ENCODE measurements at places on chromosomes 4 and X.

DNA sequence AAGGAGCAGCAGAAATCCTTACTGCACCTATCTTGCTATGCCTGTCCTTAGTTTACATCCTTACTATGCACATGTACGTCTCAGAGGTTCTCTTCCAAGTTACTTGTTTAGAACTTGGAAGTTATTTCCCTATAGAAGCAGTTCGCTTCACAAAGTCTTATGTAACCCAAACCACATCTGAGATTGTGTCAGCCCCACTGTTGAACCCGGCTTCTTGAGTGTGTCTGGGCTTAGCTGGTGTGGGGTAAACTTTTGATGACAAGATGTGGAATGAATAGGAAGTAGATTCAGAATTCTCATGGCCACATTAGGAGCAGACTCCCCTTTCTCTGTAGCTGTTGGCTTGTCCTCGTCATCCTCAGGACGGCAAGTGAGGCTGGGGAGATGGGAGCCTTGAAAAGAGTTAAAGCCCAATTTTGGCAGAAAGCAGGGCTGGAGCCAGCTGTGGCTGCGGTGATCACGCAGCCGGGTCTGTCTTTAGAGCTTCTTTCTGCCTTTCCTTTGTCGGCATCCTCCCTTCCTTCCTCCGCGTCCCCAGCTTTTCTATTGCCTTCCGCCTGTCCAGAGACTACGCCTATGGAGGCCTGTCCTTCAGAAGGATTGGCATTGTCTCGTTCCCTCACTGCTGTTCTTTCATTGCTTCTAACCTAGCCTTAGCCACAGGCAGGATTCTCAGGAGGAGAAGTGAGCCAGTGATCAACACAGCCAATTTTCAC lies 23.0 kb upstream of the LIMCH1 start:
- no peak for DNase-seq

GRCh38 chrX:136262243-136262642 lies 11.0 kb upstream of the MAP7D3 start:
- DNase-seq = no peak

GRCh38 chr4:56082829-56083228 lies 134.1 kb downstream of the CEP135 start:
- DNase-seq = no peak

GRCh38 chr4:147535124-147535523 lies 54.2 kb downstream of the EDNRA start:
- no peak for DNase-seq

DNA sequence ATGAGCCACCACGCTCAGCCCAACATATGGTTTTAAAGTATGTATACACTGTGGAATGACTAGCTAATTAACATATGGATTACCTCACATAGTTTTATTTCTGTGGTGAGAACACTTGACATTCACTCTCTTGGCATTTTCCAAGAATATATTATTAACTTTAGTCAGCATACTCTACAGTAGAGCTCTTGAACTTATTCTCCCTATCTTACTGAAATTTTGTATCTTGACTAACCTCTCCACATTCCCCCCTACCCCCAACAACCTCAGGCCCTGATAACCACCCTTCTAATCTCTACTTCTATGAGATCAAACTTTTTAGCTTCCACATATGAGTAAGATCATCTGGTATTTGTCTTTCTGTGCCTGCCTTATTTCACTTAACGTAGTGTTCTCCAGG lies 38.6 kb upstream of the AGA start:
- DNase-seq = no peak

- no peak for DNase-seq
Measured at GRCh38 chr4:14837860-14838259, 164.4 kb upstream of the CPEB2 start.

- DNase-seq = no peak
Measured at GRCh38 chr4:138898282-138898681, 117.3 kb upstream of the NOCT start.

GRCh38 chr4:40300371-40301162 lies 34.6 kb upstream of the CHRNA9 start:
- DNase-seq = no peak

DNA sequence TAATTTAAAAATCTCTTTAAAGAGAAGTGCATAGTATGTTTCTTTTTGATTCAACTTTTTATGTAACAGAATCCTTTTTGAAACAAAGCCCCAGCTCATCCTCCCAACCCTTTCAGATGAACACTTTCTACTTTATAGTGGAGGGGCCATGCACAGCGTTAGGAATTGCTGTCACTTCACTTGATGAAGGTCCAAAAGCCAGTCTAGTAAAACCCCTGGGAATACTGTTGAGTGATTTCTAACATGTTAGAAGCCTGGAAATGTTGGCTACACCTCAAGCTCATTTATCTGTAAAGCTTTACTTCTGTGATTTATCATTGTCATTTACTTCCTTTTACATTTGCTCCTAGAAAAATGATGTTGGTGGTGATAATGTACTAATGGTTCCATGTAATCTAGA lies 1608.9 kb upstream of the TENM3 start:
- no peak for DNase-seq

- no peak for DNase-seq
Measured at GRCh38 chr4:184728858-184729257, 5.0 kb downstream of the CENPU start.

DNA sequence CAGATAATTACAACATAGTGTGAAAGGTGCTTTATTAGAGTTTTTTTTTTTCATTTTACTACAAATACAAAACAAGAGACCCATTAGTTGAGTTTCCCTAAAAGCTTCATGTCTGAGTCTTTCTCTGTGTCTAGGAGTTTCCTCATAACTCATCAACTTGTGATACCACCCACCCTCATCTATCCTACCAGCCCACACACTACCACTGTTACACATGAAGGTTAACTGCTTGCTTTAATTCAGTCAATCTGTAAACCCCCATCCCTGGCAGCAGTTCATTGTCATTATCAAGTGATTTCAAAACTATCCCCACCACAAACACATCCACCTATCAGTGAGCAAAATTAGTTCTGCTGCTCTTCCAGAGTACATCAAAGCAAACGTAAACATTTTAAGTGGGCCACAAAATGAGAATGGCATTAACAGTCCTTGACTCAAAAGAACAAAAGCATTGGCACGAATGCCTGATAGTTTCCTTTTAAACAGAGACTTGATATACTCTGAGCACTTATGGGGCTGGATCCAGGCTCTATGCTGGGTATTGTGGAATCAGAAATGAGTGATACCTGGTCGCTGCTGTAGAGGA lies 331.6 kb upstream of the FAM241A start:
- no peak for DNase-seq

DNA sequence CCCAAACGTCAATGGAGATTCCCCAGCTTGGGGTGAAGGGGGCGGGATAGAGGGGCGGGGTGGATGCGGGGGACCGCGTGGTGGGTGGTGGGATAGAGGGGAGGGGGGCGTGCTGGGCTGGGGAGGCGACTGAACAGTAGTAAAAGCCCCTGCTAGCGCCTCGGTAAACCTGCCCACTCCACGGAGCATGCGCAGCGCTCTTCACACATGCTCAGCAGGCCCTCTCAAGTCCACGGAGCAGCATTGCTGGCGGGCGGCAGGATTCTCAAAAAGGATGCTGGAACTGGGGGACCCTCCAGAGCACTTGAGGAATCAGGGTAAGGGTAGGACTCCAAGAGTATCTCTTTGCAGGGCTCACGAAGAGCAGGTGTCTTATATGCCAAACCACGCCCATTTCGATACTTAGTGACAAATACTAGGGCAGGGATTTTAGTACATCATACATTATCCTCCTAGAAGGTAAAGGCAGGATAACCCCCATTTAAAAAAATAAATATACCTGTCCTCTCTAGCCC lies 378 bp upstream of the RPS6KA6 start:
- no peak for DNase-seq

DNA sequence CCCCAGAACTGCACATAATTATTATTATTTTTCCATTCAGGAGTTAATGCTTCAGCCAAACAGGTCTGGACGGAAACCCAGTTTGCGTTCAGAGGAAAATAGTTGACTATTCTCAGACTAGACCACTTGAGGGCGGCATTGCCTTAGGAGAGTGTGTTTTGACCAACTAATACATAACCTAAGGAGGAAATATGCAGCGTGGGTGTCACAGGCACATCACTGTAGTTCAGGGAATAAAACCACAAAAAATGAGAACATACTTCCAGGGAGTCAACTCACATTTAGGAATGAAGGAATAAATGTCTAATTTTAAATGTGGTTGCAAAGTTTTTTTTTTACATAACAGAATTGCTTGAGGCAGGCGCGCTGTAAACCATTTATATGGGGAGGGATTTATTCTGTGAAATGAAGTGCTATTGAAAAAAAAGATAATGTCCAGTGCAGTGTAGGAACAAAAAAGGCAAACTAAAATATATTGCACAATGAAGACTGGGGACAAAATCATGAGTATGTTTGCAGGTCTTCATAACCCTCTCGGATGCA lies 93.3 kb downstream of the SYNPO2 start:
- DNase-seq = peak; percentile 28

DNA sequence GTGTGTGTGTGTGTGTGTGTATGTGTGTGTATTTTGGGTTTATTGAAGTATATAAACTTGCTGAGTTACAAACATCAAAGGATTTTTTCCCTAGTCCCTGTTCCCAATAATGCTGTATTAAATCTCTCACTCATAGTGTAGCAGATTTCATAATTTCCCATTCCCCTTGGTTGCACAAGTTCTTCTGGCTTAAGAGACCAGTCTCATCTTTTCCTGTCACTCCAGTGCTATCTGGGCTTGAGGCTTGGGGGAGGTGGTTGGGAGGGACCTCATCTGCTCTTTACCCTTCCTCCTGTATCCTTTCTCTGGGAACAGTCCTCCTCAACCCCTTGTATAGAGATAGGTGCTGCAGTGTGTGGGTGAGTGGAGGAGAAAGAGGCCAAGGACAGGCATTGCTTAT lies 285.4 kb upstream of the BOD1L1 start:
- DNase-seq = no peak

DNA sequence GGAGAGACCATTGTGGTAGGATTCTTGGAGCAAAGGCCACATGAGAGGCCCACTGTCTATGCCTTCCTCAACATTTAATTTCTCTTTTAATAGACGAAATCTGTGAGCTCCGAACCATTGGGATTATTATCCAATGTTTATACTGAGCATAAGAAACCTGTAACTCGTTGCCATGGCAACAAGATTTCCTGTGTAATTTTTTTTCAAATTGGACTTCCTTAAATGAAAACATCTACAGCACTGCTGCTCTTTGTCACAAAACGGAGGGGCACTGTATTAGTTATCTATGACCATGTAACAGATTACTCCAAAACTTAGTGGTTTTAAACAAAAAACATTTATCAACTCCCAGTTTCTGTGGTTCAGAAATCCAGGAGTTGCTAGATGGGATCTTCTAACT lies 38.7 kb downstream of the PPP1R2C start:
- no peak for DNase-seq

GRCh38 chr4:212438-213188 lies 88.3 kb downstream of the ZNF718 start:
- no peak for DNase-seq

DNA sequence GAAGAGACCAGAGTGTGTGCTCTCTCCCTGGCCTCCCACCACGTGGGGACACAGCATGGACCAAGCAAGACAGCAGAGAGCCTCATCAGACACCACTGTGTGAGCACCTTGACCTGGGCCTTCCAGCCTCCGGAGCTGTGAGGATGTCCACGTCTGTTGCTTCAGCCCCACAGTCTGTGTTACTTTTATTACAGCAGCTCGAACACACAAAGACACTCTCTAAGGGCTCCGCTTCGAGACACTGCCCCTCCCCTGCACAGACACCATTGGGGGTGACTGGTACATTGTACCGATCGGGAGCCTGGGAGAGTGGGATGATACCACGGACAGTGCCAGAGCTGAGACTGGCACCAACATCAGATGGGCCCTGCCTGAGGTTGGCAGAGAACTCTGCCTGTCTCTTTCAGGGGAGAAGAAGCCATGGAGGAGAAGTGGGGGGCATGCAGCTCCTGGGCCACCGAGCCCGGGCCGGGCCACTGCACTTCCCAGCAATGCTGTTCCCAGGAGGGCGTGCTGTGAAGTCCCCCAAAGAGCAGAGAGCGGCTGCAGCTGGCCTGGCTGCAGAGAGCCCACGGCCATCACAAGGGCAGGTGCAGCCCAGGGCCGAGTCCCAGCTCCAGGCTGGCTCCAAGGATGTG lies 48.1 kb upstream of the HMX1 start:
- DNase-seq = no peak

DNA sequence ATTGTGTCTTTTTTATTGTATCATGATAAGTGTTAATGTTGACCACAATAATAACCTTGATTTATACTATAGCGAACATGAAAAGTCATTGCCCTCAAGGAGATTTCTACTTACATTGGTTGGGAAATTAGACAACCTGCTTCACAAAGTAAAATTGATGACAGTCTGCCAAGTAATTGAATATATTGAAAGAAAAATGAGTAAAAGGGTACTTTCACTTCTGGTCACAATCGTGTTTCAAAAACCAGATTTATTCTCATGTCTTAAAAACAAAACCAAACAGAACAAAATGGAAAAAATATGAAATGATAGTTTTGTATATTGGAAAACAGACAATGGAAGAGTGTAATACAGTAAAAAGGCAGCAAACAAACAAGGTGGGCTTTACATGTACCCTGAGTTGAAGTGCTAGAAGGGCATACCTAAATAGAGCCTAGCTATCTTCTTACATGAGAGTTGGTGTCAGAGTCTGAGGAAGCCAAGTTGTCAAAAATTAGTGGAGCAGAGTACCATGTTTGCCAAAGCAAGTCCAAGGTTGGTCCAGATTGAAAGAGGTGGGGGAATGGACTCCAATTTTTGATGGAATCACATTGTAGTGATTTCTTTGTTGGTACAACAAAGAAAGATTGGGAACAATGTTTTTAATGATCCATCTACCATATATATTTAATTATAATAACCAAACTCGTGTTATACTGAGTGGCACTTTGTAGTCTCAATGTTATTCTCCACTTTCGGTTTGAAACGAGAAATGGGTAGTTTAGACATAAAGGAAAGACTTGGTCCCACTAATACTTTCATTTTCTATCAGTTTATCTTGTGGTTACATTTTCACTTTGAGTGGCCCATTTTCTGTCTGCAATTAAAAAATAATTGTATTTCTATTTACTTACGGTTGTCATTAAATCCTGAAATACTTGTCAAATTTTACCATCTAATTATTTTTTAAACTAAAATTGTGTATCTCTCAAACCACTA lies 775.6 kb downstream of the STIM2 start:
- DNase-seq = no peak

- DNase-seq = no peak
Measured at GRCh38 chr4:87375719-87376291, 15.2 kb downstream of the HSD17B11 start.

DNA sequence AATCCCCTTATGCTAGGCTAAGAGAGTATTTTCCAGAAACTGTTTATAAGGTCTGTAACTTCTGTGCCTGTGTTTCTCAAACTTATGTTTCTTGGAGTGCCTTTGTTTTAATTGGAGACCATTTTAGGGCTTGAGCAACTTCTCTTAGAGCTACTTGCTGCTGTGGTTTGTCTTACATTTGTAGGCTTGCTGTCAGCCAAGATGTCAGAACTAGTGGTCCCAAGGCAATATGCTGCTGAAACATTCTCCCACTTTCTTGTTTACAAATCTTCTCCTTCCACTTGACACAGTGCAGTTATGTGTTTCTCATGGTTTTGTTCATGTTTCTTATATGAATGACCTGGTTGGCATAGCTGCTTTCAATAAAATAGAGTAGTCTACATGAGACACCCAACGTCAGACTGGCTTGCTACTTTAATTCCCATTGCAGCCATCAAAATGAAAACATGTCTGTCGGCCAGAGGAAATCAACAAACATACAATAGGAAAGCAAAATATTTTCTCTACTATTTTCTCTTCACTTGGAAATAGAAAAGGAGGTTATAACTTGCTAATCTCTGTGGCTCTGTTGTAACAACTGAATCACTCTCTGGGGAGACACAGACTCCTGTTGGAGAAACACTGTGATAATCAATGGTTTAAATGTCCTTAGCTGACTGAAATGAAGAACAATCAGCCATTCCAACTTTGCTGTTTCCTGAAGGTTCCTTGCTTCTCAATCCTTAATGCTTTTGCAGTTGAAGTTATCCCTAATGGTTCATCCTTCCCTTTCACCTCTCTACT lies 426.4 kb downstream of the PDGFC start:
- no peak for DNase-seq

Measured in activated T-cell treated with anti-CD3 and anti-CD28 coated beads for 1 hour (primary cell).